ENCODE measurements at places on chromosomes 13 and 19.

DNA sequence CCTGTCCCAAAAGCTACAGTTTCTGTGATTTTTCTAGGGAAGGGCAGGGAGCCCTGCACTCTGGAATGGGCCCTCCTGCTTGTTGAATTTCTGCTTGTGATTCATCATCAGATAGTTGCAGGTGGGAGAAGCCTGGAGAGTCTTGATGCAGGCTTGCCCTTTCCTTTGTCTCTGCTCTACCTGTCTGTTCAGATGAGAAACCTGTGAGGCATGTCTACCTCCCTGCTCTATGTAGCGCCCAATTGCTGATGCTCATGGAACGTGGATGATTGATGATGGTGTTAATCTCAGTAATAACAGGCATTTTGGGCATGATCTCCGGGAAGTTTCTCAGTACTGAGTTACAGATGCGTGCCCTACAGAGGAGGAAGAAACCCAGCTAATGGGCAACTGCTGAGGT is 10.9 kb upstream of the CBY2 start:
- no peak for DNase-seq

- no peak for DNase-seq
These were observed 930.8 kb downstream of the SLITRK5 start for GRCh38 chr13:88601949-88602348.

DNA sequence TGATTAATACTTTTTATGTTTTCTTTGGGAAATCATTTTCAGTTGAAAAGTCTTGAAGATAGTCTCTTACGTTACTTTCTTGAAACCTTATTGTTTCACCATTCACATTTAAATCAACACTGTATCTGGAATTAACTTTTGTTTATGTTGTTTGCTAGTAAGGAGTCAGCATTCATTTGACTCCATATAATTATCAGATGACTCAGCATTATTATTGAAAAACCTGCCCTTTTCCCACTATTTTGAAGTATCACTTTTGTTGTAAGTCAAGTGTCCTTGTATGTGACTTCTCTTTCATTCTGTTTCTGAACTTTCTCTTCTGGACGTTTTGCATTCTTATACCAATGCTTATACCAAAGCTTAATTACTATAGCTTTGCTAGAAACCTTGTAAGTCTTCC is 186.1 kb upstream of the KLF12 start:
- DNase-seq = no peak

DNA sequence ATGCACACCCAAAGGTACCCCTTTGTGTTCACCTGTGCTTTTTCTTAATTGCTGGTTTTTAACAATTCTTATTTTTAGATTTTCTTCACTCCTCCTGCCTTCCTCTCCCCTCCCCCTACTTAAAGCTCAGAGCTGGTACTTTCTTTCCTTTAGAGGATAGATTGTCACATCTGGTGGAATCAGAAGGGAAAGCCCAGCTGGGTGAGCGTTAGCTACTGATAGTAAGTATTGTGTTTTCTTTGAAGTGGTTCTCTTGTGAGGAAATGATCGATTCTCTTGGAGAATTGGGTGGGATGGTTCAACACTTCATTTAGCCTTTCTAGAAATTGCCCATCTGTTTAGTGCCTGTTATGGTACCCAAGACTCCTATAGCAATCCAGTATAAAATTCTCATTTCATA is 84.8 kb downstream of the FLT1 start:
- DNase-seq = no peak

DNA sequence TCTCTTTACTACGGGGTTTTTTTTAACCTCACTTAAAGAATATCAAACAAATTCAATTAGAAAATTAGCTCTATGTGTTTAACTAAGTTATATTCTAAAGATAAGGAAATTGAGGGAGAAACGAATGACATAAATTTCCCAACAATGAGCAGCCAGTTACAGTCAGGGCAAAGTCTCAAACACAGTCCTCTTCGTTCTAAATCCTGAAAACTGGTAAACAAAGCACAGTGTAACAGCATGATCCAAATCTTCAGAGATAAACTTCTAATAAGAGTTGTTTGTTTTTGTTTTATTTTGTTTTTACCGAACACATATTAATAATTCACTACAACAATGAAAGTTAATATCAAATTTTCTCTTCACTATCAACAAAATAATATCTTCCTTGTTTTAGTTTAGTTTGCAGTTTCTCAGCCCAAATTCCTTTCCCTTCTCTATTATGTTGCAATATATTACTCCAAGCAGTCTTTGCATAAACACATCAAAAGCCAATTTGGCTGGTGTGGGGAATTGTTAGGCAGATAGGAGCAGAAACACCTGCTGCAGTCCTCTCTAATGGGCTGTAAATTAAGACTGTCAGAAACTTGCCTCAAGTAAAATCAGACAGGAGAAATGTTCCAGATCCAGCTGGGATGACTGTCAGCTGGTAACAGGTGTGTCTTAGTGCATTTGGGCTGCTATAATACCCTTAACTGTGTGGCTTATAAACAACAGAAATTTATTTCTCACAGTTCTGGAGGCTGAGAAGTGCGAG is 106.5 kb upstream of the SGCG start:
- DNase-seq = no peak

- peak; percentile 19 for DNase-seq
These were observed 17.9 kb downstream of the ALG5 start for GRCh38 chr13:36981156-36981743.

DNA sequence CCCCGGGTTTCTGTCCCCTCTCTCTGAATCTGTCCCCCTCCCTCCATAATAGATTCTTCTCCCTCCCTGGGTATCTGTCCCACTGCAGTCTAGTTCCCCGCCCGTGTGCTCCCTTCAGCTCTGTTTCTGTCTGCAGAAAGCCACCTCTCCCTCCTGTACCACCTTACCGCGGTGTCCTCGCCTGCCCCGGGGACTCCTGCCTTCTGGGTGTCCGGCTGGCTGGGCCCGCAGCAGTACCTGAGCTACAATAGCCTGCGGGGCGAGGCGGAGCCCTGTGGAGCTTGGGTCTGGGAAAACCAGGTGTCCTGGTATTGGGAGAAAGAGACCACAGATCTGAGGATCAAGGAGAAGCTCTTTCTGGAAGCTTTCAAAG is 1.3 kb downstream of the FCGRT start:
- DNase-seq = no peak

Measured in AG08396 (cell line).